ENCODE measurements at places on chromosomes 13 and 19.
A peak's percentile ranks its signal among the peaks of the same experiment; 100 is the strongest.

DNA sequence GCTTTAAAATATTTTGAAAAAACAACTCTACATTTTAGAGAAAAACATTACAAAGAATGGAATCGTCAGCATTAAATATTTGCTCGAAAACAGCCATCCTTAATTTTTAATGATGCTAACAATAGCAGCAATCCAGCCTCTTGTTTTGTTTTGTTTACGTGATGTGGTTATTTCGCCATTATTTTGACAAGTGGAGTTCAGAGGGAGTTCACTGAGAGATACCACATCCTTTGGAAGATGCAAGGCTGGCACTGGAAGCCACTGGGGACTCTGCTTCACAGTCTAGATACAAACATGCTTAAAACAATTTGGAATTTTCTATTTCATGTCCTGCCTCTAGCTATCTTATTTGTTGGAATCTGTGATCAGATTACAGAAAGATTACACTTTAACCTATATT lies 556.3 kb downstream of the PCDH17 start:
- DNase-seq: no peak

DNA sequence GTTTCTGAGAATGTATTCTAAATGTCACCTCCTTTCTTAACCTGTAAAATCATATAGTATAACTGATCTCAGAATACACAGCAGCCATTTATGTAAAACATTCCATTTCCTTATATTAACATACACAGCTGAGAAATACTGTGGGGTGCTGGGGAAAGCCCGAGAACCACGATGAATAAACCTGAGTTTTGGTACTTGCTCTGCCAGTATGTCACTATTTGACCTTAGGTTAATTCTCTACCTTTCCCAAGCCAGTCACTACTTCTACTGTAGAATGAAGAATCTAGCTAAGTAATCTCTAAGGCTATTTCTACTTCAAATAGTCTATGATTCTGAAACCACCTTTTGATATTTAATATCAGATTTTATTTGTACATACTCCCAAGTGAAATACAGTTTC lies 173.7 kb downstream of the TBC1D4 start:
- peak; percentile 9 for DNase-seq

GRCh38 chr19:1482361-1483130 lies 3.5 kb upstream of the C19orf25 start:
- DNase-seq: no peak

DNA sequence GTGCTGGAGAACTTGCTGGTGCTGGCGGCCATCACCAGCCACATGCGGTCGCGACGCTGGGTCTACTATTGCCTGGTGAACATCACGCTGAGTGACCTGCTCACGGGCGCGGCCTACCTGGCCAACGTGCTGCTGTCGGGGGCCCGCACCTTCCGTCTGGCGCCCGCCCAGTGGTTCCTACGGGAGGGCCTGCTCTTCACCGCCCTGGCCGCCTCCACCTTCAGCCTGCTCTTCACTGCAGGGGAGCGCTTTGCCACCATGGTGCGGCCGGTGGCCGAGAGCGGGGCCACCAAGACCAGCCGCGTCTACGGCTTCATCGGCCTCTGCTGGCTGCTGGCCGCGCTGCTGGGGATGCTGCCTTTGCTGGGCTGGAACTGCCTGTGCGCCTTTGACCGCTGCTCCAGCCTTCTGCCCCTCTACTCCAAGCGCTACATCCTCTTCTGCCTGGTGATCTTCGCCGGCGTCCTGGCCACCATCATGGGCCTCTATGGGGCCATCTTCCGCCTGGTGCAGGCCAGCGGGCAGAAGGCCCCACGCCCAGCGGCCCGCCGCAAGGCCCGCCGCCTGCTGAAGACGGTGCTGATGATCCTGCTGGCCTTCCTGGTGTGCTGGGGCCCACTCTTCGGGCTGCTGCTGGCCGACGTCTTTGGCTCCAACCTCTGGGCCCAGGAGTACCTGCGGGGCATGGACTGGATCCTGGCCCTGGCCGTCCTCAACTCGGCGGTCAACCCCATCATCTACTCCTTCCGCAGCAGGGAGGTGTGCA lies 587 bp downstream of the S1PR4 start:
- DNase-seq: no peak

- no peak for DNase-seq
These were observed 114.3 kb downstream of the TEX26 start for GRCh38 chr13:31046711-31047279.

DNA sequence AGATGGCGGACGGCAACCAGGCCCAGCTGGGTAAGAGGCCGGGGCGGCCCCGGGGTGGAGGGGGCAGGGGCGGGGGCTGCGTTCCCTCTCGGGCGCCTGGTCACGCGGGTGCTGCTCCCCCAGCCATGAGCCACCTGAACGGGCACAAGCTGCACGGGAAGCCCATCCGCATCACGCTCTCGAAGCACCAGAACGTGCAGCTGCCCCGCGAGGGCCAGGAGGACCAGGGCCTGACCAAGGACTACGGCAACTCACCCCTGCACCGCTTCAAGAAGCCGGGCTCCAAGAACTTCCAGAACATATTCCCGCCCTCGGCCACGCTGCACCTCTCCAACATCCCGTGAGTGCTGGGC lies 11.1 kb downstream of the PTBP1 start:
- DNase-seq: no peak

GRCh38 chr13:51770160-51770559 lies 33.8 kb downstream of the DHRS12 start:
- DNase-seq: no peak

DNA sequence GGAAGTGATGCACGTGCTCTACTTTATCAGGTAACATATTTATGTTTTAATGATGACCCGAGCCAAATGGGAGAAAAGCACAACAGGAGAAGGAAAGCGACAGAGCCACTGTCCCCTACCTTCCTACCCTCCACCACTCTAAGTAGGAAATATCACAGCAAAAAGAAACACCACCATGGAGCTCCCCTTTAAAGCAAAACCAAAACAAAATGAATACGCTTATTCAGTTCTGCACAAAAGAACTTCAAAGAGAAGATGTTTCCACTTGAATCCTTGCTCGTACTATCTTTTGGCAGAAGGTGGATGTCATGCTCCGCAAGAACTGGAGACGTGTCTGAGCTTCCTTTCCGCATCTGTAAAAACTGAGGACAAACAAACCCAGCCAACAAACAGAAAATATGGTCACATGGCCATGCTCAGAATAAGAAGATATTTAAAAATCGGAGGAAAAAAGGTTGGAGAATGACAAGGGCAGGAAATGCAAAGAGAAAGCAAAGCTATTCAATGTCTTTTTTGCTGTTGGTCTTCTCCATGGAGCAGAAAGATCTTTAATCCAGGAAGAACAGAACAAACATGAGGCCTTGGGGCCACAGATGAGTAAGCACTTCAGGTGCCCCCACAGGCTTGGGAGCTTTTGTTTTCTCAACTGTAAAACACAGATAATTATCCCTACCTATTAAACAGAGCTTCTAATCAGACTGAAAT lies 19.5 kb downstream of the N4BP2L1 start:
- DNase-seq: no peak

- no peak for DNase-seq
These were observed at the start of gene F2RL3 for GRCh38 chr19:16888629-16889365. Gene F2RL3 (plus strand): TSS chr19:16888999. CDS start chr19:16889190, 191 bp downstream.

GRCh38 chr19:48720251-48720612 lies 707 bp upstream of the MAMSTR start:
- DNase-seq: no peak

DNA sequence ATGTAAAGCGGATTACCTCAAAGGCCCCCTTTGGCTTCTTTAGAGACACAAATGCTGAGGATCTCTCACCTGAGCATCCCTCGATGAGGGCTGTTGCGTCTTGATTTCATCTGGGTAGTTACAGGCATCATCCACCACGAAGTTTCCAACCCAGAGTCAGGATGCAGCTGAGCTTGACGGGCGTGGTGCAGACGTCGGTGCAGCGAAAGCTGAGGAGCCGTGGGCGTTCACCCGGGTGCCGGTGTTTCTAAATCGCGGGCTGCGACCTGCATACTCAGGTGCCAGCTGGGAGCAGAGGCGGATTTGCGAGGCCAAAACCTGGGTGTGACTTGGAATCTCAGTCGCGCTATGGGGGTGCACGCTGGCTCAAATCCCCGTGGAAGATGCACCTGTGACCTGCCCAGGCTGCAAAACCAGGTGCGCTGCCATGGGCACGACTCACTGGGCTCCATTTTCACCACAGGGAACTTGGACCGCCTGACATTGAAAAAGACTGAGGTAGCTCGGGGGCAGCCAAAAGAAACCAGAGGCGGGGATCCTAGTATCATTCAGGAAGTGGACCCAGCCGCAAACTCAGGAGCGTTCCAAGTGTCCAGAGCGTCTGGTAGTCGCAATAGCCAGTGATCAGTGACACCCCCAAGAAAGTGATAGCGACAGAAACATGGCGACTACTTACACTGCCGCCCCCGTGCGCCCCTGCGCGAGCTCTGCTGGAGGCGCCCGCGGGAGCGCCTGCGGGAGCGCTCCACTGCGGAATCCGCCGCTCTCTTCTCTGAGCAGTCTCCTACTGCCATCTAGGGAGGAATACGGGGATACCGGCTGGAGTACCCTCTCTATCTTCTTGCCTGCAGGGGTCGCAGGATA lies 36.4 kb upstream of the IGFL4 start:
- DNase-seq: no peak

GRCh38 chr19:50178320-50178719 lies 15.2 kb upstream of the IZUMO2 start:
- no peak for DNase-seq

DNA sequence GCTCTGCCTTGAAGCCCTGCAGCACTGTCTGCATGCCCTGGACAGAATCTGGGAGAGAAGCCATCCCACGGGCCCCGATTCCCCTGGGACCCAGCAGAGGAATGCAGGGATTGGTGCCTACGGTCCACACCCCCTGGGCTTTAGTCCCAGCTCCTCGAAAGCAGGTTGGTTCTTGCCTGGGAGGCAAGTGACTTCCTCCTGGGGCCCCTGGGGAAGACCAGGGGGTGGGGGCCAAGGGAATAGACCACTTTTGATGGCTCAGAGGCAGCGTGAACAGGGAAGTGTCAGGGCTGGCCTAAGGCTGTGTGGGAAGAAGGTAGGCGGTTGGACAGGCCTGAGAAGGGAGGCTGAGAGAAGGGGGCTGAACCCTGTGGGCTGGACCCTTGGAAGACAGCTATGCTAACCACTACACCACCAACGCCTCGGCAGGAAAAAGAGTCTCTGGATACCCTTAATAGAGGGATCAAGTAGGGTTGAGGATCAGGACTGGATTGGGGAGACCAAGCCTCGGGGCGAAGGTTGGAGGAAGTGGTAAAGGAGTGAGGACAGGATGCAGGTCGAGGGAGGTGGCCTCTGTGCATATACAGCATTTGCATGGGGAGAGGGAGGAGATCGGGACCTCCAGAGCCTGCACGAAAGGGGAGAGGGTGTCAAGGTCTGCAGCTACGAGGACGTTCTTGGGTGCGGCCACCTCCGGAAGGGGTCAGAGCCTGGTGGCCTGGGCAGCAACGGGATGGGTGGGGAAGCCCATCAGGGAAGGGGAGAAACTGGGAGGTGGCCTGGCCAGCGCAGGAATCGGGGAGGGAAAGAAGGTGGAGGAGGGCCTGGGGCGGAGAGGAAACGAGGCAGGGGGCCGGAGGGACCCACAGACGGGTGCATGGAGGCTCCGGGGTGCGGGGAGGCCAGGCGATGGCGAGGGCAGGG lies 709 bp downstream of the DPP9 start:
- no peak for DNase-seq

GRCh38 chr13:40656358-40656757 lies 10.1 kb downstream of the FOXO1 start:
- no peak for DNase-seq

Data from T-helper 2 cell (primary cell).